ENCODE measurements at places on chromosomes 2 and 18.

DNA sequence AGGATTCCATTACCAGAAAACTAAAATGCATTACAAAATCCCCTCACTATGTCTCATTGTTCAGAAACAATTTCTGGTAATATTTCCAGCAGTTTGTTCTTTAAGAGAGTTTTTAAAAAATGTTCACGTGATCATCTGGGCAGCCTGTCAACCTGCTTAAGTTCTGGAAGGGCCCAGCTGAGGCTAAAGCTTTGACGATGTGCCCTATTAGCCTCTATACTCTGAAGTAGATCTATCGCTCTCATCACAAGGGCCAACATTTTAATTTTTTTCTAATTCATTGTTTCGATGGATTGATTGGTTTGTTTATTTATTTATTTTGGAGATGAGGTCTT is 205.8 kb downstream of the PRKCE start:
- DNase-seq, result no peak

- no peak for DNase-seq
Measured at GRCh38 chr18:74215863-74216262, 67.5 kb downstream of the TIMM21 start.

DNA sequence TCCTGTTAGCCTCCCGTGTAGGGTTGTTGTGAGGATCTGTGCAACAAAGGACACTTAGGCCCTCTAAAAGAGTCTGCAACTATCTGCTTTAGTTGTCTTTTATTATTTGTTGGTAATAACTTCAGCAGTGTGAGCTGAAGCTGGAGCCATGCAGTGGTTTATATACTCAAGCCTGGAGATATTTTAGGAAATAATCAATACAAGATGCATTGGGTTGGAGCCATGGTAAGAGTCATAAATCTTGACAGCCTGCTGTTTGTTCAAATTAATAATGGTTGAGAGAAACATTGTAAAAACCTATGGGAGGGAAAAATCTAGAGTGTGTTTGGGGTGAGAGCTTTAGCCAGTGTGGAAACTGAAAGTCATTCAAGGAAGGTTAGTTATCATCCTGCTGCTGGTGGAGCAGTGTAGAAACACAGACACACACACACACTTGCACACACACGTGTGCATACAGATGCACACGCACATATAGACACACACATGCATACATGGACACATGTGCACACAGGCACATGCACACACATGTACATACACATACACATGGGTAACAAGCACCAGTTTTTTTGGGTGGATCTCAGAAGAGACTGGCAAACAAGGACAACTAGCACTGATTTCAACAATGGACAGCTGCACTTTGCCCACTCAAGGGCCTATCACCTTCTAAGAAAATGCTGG is 51.0 kb downstream of the ACOXL start:
- DNase-seq, result no peak

GRCh38 chr2:74205596-74205995 is 7.2 kb downstream of the MTHFD2 start:
- no peak for DNase-seq

GRCh38 chr2:39646267-39646666 is 19.4 kb upstream of the TMEM178A start:
- DNase-seq, result no peak

DNA sequence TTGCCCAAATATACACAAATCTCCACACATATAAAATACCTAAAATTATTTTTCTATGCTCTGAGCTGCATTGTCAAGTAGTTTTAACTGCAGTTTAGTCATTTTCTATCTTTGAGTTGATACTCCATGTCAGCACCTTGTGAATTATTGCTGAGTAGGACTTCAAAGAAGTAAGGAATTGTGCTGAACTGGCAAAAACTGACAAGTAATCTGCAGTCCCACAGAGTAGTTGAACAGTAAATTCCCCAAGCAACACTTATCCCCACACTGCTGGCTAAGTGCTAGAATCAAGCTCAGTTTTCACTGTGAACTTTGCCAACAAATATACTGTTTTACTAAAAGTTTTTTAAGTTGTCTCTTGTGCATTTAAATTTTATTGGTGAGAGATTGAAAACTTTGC is 141.8 kb upstream of the ST6GAL2 start:
- no peak for DNase-seq

DNA sequence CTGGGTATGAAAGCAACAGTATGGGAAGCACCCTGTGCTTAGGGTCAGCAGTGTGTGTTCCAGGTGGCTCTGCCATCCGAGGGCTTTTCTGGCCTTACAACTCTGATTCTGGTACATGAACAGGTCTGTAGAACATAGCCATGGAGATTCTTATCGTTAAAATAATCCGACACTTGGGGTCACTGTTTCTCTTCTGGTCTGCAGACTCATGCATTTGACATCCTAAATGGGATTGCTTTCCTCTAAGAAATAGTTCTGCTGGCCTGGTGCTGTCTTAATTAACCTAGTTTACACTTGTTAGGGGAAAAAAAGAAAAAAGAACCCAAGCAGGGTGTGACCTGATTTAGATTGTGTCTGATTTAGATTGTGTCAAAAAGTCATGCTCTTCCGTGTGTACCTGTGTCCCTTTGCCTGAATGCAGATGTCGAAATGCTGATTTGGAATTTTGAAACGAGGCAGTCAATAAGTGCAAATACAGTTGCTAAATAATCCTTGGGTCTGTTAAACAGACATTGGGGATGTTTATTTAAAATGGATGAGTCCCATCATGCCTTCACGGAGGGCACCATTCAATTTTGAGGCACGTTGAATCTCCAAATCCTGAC is 59.6 kb downstream of the TRPM8 start:
- no peak for DNase-seq

- no peak for DNase-seq
Measured at GRCh38 chr2:20165677-20166509, 59.0 kb downstream of the SDC1 start.

GRCh38 chr2:233799716-233800115 is 21.6 kb downstream of the MROH2A start:
- DNase-seq, result no peak

GRCh38 chr18:12656938-12657683 is 796 bp downstream of the SPIRE1 start:
- peak; percentile 49 for DNase-seq

DNA sequence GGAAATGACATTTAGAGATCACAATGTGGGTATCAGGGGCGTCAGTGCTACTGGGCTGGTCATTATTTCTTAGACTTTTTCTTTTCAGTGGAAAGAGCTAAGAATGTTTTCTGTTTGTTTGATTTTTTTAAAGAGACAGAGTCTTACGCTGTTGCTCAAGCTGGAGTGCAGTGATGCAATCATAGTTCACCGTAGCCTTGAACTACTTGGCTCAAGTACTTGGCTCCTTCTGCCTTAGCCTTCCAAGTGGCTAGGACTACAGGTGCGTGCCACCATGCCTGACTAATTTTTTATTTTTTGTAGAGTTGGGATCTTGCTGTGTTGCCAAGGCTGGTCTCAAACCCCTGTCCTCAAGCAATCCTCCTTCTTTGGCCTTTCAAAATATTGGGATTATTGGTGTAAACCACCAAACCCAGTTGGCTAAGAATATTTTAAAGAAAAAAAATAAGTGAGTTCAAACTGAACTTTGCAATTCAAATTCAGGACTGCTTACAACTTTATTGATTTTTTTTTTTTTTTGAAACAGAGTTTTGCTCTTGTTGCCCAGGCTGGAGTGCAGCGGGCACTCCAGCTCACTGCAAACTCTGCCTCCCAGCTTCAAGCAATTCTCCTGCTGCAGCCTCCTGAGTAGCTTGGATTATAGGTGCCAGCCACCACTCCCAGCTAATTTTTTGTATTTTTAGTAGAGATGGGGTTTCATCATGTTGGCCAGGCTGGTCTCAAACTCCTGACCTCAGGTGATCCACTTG is 154.2 kb downstream of the MIB1 start:
- DNase-seq, result no peak

- DNase-seq, result no peak
Measured at GRCh38 chr2:5140347-5140746, 551.8 kb upstream of the SOX11 start.

DNA sequence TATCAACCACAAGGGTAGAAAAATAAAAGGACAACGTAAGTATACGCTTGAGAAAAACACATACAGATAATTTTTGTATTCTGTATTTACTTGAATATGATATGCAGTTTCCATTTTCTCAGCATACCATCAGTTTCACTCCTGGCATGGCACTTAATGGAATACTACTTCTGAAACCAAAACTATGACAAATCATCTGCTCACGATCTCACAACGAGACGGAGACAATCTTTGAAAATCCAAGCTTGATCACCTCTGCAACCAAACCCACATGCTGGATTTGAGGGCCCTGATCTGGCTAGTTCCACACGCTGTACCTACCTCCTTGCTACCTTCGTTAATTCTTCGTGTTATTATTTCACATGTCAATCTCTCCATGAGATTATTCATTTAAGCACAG is 387.6 kb downstream of the NBAS start:
- DNase-seq, result no peak

GRCh38 chr2:218566296-218566695 is 1.9 kb downstream of the USP37 start:
- no peak for DNase-seq

- no peak for DNase-seq
Measured at GRCh38 chr2:160353166-160353565, 140.4 kb downstream of the RBMS1 start.

DNA sequence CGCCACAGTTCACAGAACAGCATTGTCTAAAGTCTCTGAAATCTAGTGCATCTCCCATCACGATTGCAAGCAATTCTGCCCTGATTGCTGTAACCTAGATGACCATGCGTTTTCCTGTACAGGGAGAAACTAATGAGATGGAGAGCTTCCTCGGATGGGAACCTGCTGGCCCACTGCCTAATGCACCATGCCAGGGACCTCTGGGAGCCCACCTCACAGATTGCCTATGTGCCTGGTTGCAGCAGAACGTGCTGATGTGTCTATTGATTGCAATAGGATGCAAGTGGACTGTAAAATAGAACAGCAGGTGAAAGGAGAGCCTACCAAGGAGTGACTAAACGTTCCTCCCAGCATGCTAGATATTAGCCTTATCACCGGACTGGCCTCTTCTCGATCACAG is 141.0 kb upstream of the RAB12 start:
- DNase-seq, result no peak

DNA sequence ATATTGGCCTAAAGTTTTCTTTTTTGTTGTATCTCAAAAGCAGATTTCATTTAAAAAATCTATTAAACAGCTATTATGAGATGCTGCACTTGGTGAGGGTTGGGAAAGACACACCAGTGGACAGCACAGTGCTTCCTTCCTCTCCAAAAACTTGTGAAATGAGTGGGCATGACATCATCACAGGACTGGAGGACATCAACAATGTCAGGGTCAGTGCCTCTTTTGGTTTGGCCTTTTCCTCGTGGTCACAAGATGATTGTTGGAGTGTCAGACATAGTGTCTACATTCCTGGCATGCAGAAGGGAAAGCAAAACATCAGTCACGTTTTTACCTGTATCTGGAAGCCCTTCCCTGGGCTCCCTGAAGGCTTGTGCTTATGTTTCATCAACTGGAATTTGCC is 49.6 kb downstream of the IL1R2 start:
- DNase-seq, result no peak

- peak; percentile 82 for DNase-seq
Measured at GRCh38 chr2:217897816-217898806, 104.7 kb downstream of the TNS1 start.

GRCh38 chr2:226881287-226881686 is 45.4 kb downstream of the RHBDD1 start:
- no peak for DNase-seq

DNA sequence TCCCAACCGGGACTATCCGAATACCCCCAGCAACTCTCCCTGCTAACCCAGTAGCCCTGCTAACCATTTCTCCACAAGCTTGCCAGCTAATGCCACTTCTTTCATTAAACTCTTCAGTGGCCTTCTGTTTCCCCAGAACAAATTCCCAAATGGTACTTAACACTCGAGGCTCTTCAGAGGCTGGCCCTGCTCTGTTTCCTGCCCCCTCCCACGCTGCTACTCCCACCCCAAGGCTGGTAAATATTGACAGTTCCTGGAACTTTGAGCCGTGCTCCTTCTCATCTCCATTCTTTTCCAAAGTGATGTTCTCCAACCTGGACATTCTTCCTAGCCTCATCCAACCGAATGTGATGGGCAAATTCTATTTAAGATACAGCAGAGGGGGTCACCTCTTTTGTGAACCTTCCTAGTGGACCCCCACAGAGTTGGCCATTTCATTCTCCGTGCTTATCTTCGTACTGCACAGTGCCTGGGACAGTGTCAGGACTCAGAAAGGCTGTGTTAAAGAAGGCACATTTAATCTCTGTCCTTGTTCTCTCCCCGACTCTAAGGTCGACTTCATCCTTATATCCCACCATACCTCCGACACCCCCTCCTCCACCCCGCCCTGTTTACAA is 3.2 kb upstream of the KIDINS220 start:
- no peak for DNase-seq

DNA sequence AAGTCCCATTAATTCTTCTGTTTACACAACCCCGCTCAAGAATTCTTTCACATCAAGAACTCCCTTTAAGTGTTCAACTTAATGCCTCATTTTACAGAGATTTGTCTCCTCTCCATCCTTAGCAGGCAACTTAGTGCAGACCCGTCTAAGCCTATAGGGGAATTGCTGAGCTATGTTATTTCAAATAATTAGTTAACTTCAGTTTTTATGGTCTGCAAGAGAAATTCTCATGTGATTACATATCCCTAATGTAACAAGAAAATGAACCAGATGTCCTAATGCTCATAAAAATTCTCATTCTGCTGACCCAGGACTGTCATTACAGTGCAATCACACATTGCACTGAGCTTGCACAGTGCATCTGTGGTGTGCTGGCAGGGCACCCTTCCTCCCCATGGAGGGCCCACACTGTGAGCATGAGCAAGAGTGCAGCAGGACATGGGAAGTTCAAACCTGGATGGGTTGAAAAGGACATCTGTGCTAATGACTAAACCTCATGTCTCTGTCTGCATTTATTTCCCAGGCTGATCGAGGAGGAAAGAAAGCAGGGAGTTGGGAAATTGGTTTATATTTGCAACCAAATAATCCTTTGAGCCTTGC is 97.1 kb downstream of the COL5A2 start:
- peak; percentile 39 for DNase-seq

- DNase-seq, result no peak
Measured at GRCh38 chr2:208906330-208906729, 499.7 kb downstream of the PTH2R start.

DNA sequence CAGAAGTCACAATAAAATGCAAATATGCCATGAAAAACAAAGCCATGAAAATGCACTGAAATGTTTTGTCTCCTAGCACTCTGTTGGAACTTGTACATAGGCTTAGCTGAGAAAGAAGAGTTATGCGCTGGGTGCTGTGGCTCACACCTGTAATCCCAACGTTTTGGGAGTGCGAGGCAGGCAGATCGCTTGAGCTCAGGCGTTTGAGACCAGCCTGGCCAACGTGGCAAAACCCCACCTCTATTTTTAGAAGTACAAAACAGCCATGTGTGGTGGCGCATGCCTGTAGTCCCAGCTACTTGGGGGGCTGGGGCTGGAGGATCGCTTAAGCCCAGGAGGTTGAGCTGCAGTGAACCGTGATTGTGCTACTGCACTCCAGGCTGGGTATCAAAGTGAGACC is 39.9 kb downstream of the IRS1 start:
- DNase-seq, result no peak
